ENCODE measurements at places on chromosomes 2 and 18. TPM values are rescaled to one million over a fixed set of nuclear protein-coding genes. Genes with fewer than 3 reads are reported as not detected.

RGPD4 gene
- total RNA-seq = 0.07 TPM

MRPS5 gene
- total RNA-seq = 96.1 TPM

UGT1A8 gene
- not detected for total RNA-seq

MPV17 gene
- total RNA-seq = 85.1 TPM

RNF125 gene
- total RNA-seq = 15.3 TPM

DNA sequence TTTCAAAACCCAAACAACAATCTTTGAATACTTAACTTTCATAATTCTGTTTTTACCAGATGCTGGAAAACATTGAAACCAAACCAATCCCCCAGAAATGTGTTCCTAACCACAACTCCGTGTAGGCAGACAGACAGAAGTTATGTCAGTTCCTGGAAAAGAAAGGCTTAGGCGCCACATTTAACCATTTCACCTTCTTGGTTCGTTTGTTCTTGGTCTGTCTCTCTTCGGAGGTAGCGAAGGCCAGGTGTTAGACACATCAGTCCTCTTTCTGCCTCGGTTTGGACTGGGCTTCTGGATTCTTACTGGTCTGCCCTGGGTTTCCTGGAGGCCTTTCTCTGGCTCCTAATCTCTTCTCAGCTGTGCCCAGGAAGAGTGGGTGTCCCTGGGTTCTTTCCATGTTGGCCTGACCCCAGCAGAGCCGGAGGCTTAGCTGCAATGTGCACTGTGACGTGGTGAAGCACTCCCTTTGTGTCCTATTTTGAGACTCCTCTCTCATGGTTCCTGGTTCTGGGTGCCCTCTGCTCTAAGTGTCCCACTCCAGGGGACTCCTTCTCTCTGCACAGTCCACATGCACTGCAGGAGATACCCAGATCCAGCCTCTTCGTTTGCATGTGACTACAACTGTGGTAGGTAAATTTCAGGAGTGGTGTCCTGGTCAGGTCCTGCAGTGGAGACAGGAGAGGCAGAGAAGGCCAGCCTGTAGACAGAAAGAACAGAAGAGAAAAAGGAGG, 23.1 kb upstream of the RAB31 start:
- no peak overlapping the region for H3K27ac ChIP-seq
- H3K4me3 ChIP-seq = no peak overlapping the region
- peaks cover 6% of the 10 kb centered on the region for H3K4me1 ChIP-seq
- H3K27me3 ChIP-seq = peaks cover 7% of the 10 kb centered on the region

DNA sequence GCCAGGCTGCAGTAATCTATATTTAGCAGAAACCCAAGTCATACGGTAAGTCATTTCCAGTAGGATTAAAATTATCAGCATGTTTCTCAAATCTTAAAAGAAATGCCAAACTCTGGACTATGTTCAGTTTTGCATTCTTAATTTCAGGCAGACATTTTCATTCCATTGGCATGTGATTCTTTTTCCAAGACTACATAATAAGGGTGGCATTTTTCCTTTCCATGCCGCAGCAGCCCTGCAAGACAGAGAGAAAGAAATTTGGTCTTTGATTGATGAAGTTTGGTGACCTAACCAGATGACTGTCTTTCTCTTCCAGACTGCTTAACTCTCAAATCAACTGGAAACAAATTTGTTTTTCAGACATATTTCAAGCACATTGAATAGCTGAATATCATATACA, 118.1 kb downstream of the FHOD3 start:
- no peaks in the 10 kb centered on the region for H3K36me3 ChIP-seq
- DNase-seq = no peak
- no peak overlapping the region for H3K4me3 ChIP-seq
- H3K27ac ChIP-seq = no peak overlapping the region
- H3K4me1 ChIP-seq = no peaks in the 10 kb centered on the region
- peaks cover 2% of the 10 kb centered on the region for H3K27me3 ChIP-seq

GRCh38 chr18:48935433-48935774, 15.4 kb downstream of the SMAD7 start:
- H3K4me3 ChIP-seq = peak overlapping the region; percentile 50
- peak overlapping the region; percentile 92 for H3K27ac ChIP-seq
- peaks cover 37% of the 10 kb centered on the region for H3K36me3 ChIP-seq
- DNase-seq = no peak
- peaks cover 89% of the 10 kb centered on the region for H3K4me1 ChIP-seq

GRCh38 chr18:59605633-59606192, 91.5 kb downstream of the CCBE1 start:
- no peaks in the 10 kb centered on the region for H3K36me3 ChIP-seq
- H3K4me1 ChIP-seq = no peaks in the 10 kb centered on the region
- DNase-seq = no peak
- H3K27ac ChIP-seq = no peak overlapping the region
- no peak overlapping the region for H3K4me3 ChIP-seq

DNA sequence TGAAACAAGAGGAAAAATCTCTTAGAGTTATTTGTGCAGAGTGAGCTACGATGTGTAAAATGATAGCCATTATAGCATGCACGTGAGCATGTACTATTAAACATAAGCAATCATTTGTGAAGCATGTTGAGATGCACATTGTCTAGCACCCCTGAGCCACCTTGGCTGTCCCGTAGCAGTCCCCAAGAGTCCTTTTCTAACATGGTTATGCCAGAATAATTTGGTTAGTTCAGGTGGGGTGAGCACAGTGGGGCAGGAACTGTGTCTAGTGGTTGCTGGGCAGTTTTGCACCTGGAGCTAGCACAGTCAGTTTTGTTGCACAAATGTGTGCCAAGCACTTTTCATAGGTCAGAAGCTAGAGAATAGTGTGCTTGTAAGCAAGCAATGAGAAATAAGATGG, 809.8 kb downstream of the RNF144A start:
- H3K4me3 ChIP-seq = peak overlapping the region; percentile 81
- H3K4me1 ChIP-seq = peaks cover 45% of the 10 kb centered on the region

- no peak overlapping the region for H3K4me3 ChIP-seq
- no peaks in the 10 kb centered on the region for H3K36me3 ChIP-seq
- no peak for DNase-seq
- H3K27me3 ChIP-seq = no peaks in the 10 kb centered on the region
- peaks cover 22% of the 10 kb centered on the region for H3K4me1 ChIP-seq
Measured at GRCh38 chr2:144490857-144491256, 29.1 kb downstream of the ZEB2 start.

DNA sequence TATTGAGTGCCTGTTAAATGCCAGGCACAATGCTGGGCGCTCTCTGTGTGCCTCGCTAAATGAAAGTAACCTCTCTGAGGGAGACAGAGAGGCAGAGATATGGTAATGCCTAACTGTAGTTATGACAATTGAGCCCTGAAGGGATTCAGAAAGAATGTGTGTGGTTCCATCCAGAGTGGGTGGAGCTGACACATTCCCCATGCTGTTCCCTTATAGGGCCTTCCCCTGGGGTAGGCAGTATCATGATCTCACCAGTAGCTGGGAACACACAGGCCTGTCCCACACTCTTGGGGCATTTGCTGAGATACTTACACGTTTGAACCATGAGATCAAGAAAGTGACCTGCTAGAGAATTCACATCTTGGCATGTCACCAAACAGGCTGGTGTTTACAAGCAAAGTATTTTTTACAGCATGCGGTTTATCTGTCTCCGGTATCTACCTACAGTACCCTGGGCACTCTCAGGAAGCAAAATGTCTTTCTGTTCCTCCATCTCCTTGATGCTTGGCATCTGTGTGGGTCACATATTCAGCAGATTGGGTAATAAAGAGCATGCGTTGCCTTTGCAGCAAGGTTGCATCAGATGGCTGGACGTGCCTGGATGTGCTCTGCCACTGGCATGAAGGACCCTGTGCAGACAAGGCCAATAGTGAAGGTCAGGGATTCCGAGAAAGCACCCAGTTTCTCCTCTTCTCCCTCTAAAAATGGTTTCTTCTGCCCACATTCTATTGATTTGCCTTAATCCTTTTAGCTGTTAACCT, 9.4 kb downstream of the CTIF start:
- no peak for DNase-seq
- H3K4me1 ChIP-seq = peaks cover 5% of the 10 kb centered on the region

GRCh38 chr2:61210332-61210981, 48.5 kb downstream of the C2orf74 start:
- no peak for DNase-seq
- no peak overlapping the region for H3K4me3 ChIP-seq
- no peaks in the 10 kb centered on the region for H3K27me3 ChIP-seq
- peaks cover 14% of the 10 kb centered on the region for H3K36me3 ChIP-seq
- no peaks in the 10 kb centered on the region for H3K4me1 ChIP-seq
- no peak overlapping the region for H3K27ac ChIP-seq

GRCh38 chr2:204542982-204543608, 2.2 kb upstream of the PARD3B start:
- H3K4me3 ChIP-seq = no peak overlapping the region
- no peaks in the 10 kb centered on the region for H3K36me3 ChIP-seq
- DNase-seq = no peak
- no peak overlapping the region for H3K27ac ChIP-seq
- H3K4me1 ChIP-seq = peaks cover 9% of the 10 kb centered on the region
- H3K27me3 ChIP-seq = peaks cover 35% of the 10 kb centered on the region

DNA sequence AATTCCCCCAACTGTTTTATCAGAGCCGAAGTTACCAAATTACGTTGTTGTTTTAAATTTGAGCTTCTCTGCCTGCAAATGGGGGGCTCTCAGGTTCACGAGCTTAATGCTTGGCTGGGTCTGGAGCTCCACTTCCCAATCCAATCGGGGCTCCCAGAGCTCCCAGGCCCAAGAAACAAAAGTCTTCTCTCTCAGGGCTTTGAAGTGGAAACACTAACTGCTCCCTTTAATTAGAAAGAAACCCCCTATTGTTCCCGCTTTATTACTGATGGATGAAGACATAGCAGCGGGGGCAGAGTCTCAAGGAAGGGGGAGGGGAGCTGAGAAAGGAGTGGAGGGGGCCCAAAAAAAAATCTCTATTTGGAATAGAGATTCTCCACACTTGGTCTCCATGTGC, 15.6 kb upstream of the PKDCC start:
- peaks cover 8% of the 10 kb centered on the region for H3K27me3 ChIP-seq
- DNase-seq = no peak
- no peaks in the 10 kb centered on the region for H3K4me1 ChIP-seq
- H3K36me3 ChIP-seq = no peaks in the 10 kb centered on the region
- no peak overlapping the region for H3K27ac ChIP-seq

DNA sequence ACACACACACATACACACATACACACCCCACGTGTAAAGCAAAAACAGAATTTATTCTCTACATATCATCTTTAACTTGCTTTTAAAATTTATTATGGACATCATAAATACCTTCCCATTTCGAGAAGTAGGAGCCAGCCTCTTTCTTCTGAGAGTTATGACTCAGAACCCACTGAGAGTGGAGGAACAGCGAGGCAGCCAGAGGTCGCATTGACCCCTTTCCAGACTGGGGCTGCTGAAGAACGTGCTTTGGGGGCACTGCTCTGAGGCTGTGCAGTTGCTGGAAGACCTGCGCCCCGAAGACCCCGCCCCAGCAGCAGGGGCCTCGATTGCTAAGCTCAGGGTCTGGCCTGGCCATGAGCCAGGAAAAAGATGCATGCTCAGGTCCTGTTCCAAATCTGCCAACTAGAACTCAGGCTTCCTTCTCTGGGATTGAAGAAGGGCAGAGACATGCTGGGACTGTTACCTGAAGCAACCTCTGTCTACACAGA, 133.8 kb upstream of the TWIST2 start:
- H3K4me1 ChIP-seq = no peaks in the 10 kb centered on the region
- no peak for DNase-seq
- H3K27ac ChIP-seq = no peak overlapping the region
- H3K4me3 ChIP-seq = no peak overlapping the region
- peaks cover 15% of the 10 kb centered on the region for H3K27me3 ChIP-seq
- H3K36me3 ChIP-seq = no peaks in the 10 kb centered on the region

- DNase-seq = no peak
- no peaks in the 10 kb centered on the region for H3K27me3 ChIP-seq
- H3K36me3 ChIP-seq = no peaks in the 10 kb centered on the region
- H3K4me3 ChIP-seq = no peak overlapping the region
- peaks cover 2% of the 10 kb centered on the region for H3K4me1 ChIP-seq
- no peak overlapping the region for H3K27ac ChIP-seq
Measured at GRCh38 chr18:37402735-37403099, 162.9 kb downstream of the CELF4 start.

DNA sequence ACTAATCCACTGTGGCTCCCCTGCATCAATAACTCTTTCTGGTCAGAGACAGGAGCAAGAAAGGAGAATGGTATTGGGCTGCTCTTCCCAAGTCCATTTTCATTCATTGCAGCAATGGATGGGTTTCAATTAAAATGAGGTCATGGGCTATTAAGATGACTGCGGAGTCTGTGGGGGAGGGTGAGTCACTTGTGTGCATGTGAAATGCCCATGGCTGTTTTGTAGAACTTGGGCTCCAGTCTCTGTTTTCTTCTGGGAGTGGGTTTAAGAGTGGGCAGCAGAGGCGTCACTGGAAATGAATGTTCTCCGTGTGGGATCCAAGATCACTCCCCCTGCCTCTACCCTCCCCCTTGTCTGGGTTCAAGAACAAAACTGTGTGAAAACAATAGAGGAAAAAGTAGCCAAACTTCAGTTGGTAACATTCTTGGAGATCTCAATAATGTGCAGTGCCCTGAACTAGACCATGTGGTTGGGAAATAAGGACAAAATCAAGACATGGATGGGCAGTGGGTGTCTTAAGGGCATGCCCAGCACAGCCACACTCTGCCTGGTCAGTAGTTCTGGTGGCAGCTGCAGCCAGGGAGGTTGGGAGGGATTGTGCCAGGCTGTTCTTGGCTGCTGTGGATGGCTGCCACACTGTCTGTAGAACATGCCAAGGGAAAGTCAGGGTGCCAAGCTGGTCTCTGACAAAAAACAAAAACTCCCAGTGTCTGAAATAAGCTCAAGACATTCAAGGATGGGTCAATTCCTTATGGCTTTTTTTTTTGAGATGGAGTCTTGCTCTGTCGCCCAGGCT, 68.2 kb upstream of the CXCR4 start:
- H3K27ac ChIP-seq = no peak overlapping the region
- no peaks in the 10 kb centered on the region for H3K36me3 ChIP-seq
- no peak overlapping the region for H3K4me3 ChIP-seq

DNA sequence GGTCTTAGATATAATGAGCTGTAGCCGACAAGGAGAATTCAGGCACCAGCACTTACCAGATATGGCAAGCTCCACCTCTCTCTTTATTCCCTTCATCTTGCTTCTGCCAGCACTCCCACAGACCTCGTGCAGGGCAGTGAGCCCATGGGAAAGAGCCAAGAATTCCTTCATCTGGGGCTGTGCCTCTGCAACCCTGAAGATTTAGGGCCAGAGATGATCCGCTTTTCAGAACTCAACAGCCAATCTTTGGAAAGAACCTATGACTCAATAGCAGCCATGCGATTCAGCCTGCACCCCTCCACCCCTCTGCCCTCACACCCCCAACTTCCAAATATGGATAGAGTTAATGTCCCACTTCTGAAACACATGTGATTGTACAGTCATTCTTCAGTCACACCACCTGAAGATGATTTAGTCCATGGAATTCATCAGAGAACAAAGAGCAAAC, 533.7 kb upstream of the TNP1 start:
- H3K4me3 ChIP-seq = no peak overlapping the region
- no peaks in the 10 kb centered on the region for H3K27me3 ChIP-seq
- peaks cover 2% of the 10 kb centered on the region for H3K4me1 ChIP-seq
- H3K27ac ChIP-seq = no peak overlapping the region
- DNase-seq = no peak
